ENCODE measurements at places on chromosomes 5 and 9.

- no peak for DNase-seq
These were observed 26.4 kb downstream of the RAPGEF6 start for GRCh38 chr5:131608597-131608996.

- no peak for DNase-seq
These were observed 42.6 kb downstream of the ANKRD55 start for GRCh38 chr5:56190497-56190896.

- DNase-seq: no peak
These were observed 998.1 kb downstream of the TLE1 start for GRCh38 chr9:80691229-80691628.

DNA sequence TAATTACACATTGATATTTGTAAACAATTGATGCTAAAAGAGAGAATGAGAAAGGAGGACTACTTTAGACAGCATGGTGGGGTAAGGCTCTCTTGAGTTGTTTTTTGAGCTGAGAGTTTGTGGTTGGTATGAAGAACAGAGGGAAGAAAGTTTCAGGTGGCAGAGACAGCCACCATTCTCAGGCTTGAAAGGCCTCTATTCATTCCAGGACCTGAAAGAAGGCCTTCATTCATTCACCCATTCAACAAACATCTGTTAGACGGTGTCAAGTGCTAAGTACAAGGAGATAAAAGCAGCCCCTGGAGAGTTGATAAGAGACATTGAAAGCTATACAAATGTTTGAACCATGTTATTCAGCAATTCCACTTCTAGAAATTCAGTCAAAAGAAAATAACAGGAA lies 21.7 kb upstream of the ADAM19 start:
- no peak for DNase-seq

Measured in trophoblast cell (in vitro differentiated cells and primary cell).